ENCODE measurements at places on chromosomes 4 and X.

DNA sequence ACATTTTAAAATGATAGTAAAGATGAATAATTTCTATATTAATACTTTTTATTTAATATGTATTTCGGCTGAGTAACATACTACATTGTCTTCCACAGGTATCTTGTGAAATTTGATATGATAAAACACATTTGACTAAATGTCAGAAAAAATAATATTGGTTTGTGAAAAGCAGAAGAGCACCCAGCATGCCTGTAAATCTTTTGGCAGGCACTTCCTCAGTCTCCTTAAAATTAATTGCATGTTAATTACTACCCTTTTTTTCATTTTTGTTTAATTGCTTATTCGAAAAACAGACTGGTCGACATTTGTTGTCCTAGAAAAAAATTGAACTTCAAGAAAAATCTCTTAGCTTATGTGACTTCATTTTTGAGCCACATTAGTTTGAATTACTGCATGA is 40.6 kb downstream of the CLCN3 start:
- DNase-seq, result no peak

- no peak for DNase-seq
Observed at GRCh38 chrX:63930140-63930539, 145.1 kb upstream of the ARHGEF9 start.

DNA sequence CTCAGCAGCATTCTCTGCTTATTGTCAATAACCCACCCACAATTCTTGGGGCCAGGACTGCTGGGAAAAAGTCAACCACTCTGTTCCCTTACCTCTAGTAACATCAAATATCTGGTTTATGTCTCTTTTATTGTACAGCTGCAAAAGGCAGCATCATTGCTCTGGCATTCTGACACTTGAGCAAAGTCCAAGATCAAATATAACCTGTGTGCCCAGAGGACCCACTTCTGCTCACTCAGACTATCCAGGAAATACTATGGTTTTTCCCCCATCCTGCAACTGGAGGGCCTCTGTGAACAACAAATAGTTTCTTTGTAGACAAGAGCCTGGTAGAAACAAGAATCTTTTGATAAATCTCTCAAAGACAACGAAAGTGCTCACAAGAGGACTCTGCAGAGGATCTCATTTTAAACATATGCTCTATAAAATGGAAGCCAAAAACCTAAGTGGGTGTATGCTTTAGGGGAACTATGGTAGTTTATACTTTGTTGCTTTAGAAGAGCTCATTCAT is 154.7 kb downstream of the RAB28 start:
- DNase-seq, result no peak

- DNase-seq, result no peak
Observed at GRCh38 chrX:49292400-49293362, 10.8 kb upstream of the GAGE10 start.

- peak; percentile 78 for DNase-seq
Observed at GRCh38 chrX:84415140-84415539, 87.1 kb downstream of the HDX start.

- no peak for DNase-seq
Observed at GRCh38 chr4:30753316-30753715, 33.1 kb downstream of the PCDH7 start.

All from MV-4-11 (cell line).